H1 (cell line): ENCODE measurements at places on chromosomes 7 and 10.
A peak's percentile ranks its signal among the peaks of the same experiment; 100 is the strongest.

- DNase-seq: no peak
- H3K4me1 ChIP-seq: peaks cover 4% of the 10 kb centered on the region
- no peak overlapping the region for H3K27ac ChIP-seq
- H3K36me3 ChIP-seq: no peaks in the 10 kb centered on the region
Measured at GRCh38 chr10:71752391-71753090, 20.8 kb downstream of the VSIR start.

DNA sequence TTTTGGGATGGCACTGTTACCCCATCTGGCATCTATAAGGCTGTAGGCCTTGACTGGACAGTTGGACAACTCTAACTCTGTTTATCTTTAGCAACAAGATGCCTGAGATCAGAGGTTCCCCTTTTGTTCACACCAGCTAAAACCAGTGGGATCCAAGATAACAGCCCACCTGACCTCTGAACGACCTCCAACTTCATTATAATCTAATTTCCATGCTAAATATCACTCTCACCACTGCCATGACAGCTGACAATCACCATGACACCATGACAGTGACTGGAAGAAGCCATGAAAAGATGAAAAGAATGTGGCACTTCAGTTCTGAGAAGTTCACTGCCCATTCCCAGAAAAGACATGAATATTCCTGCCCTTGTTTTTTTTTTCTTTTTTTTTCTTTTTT, 281.4 kb upstream of the TAC1 start:
- H3K4me3 ChIP-seq: no peak overlapping the region
- DNase-seq: no peak
- no peak overlapping the region for H3K27ac ChIP-seq
- no peaks in the 10 kb centered on the region for H3K4me1 ChIP-seq
- no peaks in the 10 kb centered on the region for H3K27me3 ChIP-seq
- H3K36me3 ChIP-seq: no peaks in the 10 kb centered on the region

GRCh38 chr7:73391396-73391795, 42.2 kb upstream of the FZD9 start:
- no peaks in the 10 kb centered on the region for H3K27me3 ChIP-seq
- H3K36me3 ChIP-seq: no peaks in the 10 kb centered on the region
- no peak for DNase-seq
- H3K4me3 ChIP-seq: no peak overlapping the region
- H3K27ac ChIP-seq: no peak overlapping the region
- no peaks in the 10 kb centered on the region for H3K4me1 ChIP-seq

GRCh38 chr7:126635545-126635944, 617.2 kb downstream of the GRM8 start:
- no peak overlapping the region for H3K27ac ChIP-seq
- no peak overlapping the region for H3K4me3 ChIP-seq
- no peaks in the 10 kb centered on the region for H3K27me3 ChIP-seq
- H3K36me3 ChIP-seq: no peaks in the 10 kb centered on the region
- DNase-seq: no peak

GRCh38 chr7:90320801-90321494, at the start of gene FAM237B:
Gene FAM237B, minus strand, starts transcription at chr7:90321304. Its CDS starts 1,556 bp downstream, at chr7:90319748.
- H3K4me3 ChIP-seq: peak within 1 kb of the TSS; percentile 63
- H3K36me3 ChIP-seq: no peaks in the 10 kb centered on the region
- H3K27ac ChIP-seq: no peak within 1 kb of the TSS
- peaks cover 32% of the 10 kb centered on the region for H3K27me3 ChIP-seq
- no peaks in the 10 kb centered on the region; the same call in 1 of the 2 replicates for H3K4me1 ChIP-seq

- H3K27me3 ChIP-seq: no peaks in the 10 kb centered on the region
- DNase-seq: no peak
- H3K27ac ChIP-seq: no peak overlapping the region
- no peaks in the 10 kb centered on the region for H3K36me3 ChIP-seq
- H3K4me3 ChIP-seq: no peak overlapping the region
Measured at GRCh38 chr10:83533290-83533689, 606.0 kb upstream of the GHITM start.

GRCh38 chr7:131897790-131898165, 341.4 kb upstream of the PODXL start:
- H3K27ac ChIP-seq: no peak overlapping the region
- H3K27me3 ChIP-seq: peaks cover 4% of the 10 kb centered on the region; the same call in 1 of the 2 replicates
- H3K4me1 ChIP-seq: peaks cover 5% of the 10 kb centered on the region
- no peak for DNase-seq
- no peak overlapping the region for H3K4me3 ChIP-seq

DNA sequence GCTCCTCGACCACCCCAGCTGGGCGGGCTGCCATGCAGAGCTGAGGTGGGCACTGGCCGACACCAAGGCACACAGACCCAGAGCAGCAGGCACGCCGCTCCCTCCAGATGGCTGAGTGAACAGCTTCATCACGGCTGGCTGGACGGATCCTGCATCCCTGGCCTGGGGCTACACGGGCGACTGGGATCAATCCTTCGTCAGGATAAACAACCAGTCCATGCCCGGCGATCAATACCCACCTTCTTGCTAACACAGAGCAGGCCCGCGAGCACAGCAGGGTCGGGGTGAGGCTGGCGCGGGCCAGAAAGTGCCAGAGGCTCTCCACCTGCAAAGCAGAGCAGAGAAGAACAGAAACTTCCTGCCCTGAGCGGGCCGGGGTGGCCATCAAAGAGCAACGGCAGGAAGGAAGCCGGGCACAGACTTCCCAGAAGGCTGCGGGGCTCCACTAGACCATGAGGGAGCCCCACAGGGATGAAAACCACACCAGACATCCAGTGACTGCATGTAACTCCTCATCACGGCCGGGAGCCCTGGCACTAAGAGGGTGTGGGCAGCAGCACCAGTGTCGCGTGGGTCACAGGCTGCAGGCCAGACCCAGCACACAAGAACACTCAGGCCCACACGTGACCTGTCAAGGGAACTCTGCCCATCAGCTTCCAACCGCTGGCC, 166.4 kb downstream of the MAD1L1 start:
- no peak overlapping the region for H3K4me3 ChIP-seq
- H3K27ac ChIP-seq: no peak overlapping the region
- H3K27me3 ChIP-seq: no peaks in the 10 kb centered on the region
- H3K4me1 ChIP-seq: no peaks in the 10 kb centered on the region; the same call in 1 of the 2 replicates
- DNase-seq: no peak
- H3K36me3 ChIP-seq: no peaks in the 10 kb centered on the region

- H3K36me3 ChIP-seq: no peaks in the 10 kb centered on the region
- no peak for DNase-seq
- H3K27me3 ChIP-seq: no peaks in the 10 kb centered on the region
Measured at GRCh38 chr10:94172332-94172731, 178.6 kb downstream of the PLCE1 start.

GRCh38 chr10:11392776-11393175, 218.7 kb downstream of the USP6NL start:
- no peaks in the 10 kb centered on the region for H3K27me3 ChIP-seq
- no peak overlapping the region for H3K27ac ChIP-seq
- no peaks in the 10 kb centered on the region for H3K4me1 ChIP-seq
- no peak overlapping the region for H3K4me3 ChIP-seq

- no peaks in the 10 kb centered on the region for H3K36me3 ChIP-seq
- no peaks in the 10 kb centered on the region for H3K4me1 ChIP-seq
- H3K4me3 ChIP-seq: no peak overlapping the region
- H3K27ac ChIP-seq: no peak overlapping the region
- DNase-seq: no peak
Measured at GRCh38 chr7:22406715-22407114, 49.8 kb upstream of the RAPGEF5 start.

DNA sequence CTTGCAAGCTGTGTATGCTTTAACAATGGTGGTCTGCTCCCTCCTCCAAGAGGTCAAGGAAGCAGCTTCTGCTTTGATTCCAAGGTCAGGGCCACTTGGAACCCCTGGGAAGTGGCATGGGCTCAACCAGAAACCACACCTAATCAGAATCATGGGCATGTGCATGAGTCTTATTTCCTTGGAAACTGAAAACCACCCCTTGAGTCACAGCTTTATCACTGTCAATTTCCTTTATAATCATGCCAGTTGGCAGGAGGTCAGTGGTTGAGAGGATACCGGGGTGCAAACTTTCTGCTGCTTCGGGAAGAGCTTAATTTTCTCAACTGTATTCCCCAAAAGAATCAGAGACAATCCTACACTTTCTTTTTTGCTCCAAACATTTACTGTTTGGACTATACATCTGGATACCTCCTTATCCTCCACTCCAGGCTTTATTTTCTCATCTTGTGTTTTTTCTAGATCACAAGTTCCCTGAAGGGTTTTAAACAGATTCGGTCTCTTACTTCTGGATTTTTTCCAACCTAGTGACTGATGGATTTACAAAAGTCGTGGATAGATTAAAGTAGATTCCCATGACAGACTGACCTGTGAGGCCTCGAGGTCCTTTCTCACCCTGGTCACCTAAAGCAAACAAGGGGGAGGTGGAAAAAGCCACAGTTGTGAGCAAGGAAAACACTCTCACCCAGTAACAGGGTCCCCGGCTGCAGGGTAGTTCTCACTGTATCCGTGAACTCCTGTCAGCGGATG, 36.0 kb downstream of the COL17A1 start:
- no peaks in the 10 kb centered on the region for H3K36me3 ChIP-seq
- H3K27ac ChIP-seq: no peak overlapping the region
- no peaks in the 10 kb centered on the region for H3K4me1 ChIP-seq
- no peak overlapping the region for H3K4me3 ChIP-seq
- H3K27me3 ChIP-seq: no peaks in the 10 kb centered on the region

GRCh38 chr7:143958781-143959180, 4.1 kb downstream of the OR2F1 start:
- no peak overlapping the region for H3K4me3 ChIP-seq
- H3K4me1 ChIP-seq: no peaks in the 10 kb centered on the region
- no peaks in the 10 kb centered on the region for H3K36me3 ChIP-seq
- no peak for DNase-seq
- H3K27me3 ChIP-seq: no peaks in the 10 kb centered on the region

GRCh38 chr10:132817701-132818211, 31.8 kb upstream of the NKX6-2 start:
- H3K27me3 ChIP-seq: no peaks in the 10 kb centered on the region
- H3K36me3 ChIP-seq: no peaks in the 10 kb centered on the region
- no peak overlapping the region for H3K4me3 ChIP-seq

DNA sequence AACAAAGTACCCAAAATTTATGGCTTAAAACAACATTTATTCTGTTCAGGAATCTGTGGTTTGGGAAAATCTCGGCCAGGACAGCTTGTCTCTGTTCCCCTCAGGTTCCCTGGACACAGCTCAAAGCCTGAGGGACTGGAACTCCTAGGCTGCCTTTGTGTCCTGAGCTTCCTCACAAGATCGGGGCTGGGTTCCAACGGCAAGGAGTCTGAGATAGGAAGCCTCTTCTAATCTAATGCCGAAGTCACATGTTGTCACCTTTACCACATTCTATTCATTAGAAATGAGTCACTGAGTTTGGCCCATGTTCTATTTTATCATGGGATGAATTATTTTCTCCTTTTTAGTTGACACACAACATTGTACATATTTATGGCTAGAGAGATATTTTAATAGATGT, 80.5 kb downstream of the ANKRD26 start:
- H3K27ac ChIP-seq: no peak overlapping the region
- H3K36me3 ChIP-seq: no peaks in the 10 kb centered on the region
- H3K4me1 ChIP-seq: no peaks in the 10 kb centered on the region
- no peak overlapping the region for H3K4me3 ChIP-seq

- no peaks in the 10 kb centered on the region for H3K4me1 ChIP-seq
- no peak overlapping the region for H3K4me3 ChIP-seq
- DNase-seq: no peak
- no peaks in the 10 kb centered on the region for H3K36me3 ChIP-seq
- H3K27me3 ChIP-seq: no peaks in the 10 kb centered on the region
Measured at GRCh38 chr10:95987685-95988426, 55.5 kb upstream of the CCNJ start.

DNA sequence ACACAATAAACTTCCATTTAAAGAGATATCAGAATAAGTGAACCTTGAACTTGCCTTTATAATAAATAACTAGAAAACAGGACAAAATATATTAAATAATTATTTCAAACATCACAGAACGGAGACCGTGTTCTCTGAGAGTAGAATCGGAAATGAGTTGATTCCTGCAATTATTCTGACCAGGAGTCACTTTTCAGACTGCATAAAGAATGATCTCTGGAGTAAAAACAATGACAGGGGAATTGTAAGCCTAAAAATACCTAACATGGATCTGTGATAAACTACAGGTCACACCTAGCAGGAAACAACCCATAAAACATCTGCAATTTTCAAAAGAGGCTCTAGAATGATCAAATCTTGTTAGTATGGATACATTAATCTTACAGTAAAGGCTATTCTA, 577.5 kb upstream of the SORCS1 start:
- no peaks in the 10 kb centered on the region for H3K27me3 ChIP-seq
- no peaks in the 10 kb centered on the region for H3K4me1 ChIP-seq
- H3K4me3 ChIP-seq: no peak overlapping the region
- no peaks in the 10 kb centered on the region for H3K36me3 ChIP-seq
- DNase-seq: no peak

GRCh38 chr10:74794531-74794930, 31.9 kb upstream of the KAT6B start:
- H3K4me1 ChIP-seq: peaks cover 2% of the 10 kb centered on the region
- H3K36me3 ChIP-seq: no peaks in the 10 kb centered on the region
- no peak overlapping the region for H3K27ac ChIP-seq
- H3K4me3 ChIP-seq: no peak overlapping the region

GRCh38 chr7:44175730-44176129, 13.5 kb downstream of the GCK start:
- H3K27ac ChIP-seq: no peak overlapping the region
- H3K36me3 ChIP-seq: no peaks in the 10 kb centered on the region
- H3K4me1 ChIP-seq: no peaks in the 10 kb centered on the region

- no peak for DNase-seq
- H3K27ac ChIP-seq: no peak overlapping the region
- H3K4me3 ChIP-seq: no peak overlapping the region
- no peaks in the 10 kb centered on the region for H3K27me3 ChIP-seq
- H3K36me3 ChIP-seq: peaks cover 16% of the 10 kb centered on the region
Measured at GRCh38 chr10:13703997-13704536, 117.3 kb downstream of the PRPF18 start.

DNA sequence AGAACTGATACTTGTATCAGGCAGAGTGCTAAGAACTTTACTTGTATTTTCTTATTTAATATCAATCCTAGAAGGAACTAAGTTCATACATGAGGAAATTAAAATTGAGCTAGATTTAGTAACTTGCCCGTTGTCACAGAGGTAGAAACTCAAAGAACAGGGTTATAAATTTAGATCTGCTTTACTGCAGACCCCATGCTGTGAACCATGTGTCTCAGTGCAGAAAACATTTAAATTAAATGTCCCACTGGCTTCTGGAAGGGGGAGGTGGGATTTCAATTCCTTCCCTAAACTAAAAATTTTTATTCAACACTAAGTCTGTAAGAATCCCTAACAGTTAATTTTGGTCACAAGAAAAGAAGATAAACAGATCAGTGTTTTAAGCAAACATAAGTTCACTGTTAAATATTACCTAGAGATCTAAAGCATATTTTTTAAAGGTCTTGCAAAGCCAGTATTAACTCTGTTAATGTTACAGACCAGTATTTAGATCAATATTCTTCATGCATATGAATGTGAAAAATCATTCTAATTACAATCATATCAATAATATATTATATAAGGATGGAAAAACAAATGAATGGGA, 23.1 kb downstream of the WASL start:
- no peaks in the 10 kb centered on the region for H3K27me3 ChIP-seq
- H3K36me3 ChIP-seq: no peaks in the 10 kb centered on the region
- no peak overlapping the region for H3K4me3 ChIP-seq
- peaks cover 8% of the 10 kb centered on the region; the same call in 1 of the 2 replicates for H3K4me1 ChIP-seq
- no peak overlapping the region for H3K27ac ChIP-seq

- H3K4me3 ChIP-seq: no peak overlapping the region
- H3K4me1 ChIP-seq: peaks cover 4% of the 10 kb centered on the region
- no peak for DNase-seq
- H3K27ac ChIP-seq: no peak overlapping the region
- H3K36me3 ChIP-seq: no peaks in the 10 kb centered on the region
- H3K27me3 ChIP-seq: no peaks in the 10 kb centered on the region
Measured at GRCh38 chr7:129536323-129536722, 34.0 kb downstream of the SMKR1 start.
